Progenitor cell of endocrine pancreas (in vitro differentiated cells): ENCODE measurements at places on chromosomes 2 and 18.

DNA sequence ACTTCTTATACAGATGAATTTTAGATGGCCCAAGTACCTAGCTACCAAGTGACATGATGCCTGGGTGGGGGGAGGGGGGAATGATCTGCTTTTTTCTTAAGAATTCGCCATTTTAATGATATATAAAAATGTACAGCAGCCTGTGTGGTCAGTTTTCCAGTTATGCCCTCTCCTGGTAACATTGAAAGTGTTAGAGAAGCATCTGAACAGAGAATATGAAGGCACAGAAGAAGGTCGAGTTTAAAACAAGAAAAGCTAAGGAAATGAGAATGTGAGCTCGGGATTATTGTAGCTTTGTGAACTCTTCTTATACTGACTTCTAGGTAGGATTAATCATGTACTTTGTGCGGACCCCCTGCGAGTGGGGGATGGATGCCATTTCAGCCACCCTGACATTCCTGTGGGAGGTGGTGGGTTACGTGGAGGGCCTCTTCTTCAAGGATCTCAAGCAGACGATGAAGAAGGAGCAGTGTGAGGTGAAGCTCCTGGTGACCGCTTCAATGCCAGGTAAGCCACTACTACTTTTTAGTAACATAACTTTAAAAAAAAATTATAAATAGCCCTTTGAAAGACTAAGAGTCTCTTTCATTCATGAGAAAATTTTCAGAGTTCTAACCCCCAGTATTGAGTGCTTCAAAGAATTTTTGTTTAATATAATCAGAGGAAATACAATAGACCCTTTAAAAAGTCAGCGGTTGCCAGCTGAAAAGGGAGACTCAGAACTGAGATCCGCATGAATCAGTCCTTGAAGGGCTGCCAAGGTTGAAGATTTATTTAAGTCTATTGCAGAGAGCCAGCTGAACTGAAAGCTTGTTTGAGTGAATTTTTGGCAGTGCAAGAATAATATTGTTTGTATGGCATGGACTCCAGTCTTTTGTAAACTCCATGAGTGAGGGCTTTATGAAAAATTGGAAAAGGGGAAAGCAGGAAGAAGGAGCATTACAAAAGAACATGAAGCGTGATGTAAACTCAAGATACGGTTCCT, 68.6 kb upstream of the RPE start:
- no peak for DNase-seq

GRCh38 chr18:37395631-37396030, 170.0 kb downstream of the CELF4 start:
- DNase-seq = no peak

GRCh38 chr2:223501641-223502040, 100.5 kb downstream of the SCG2 start:
- no peak for DNase-seq

DNA sequence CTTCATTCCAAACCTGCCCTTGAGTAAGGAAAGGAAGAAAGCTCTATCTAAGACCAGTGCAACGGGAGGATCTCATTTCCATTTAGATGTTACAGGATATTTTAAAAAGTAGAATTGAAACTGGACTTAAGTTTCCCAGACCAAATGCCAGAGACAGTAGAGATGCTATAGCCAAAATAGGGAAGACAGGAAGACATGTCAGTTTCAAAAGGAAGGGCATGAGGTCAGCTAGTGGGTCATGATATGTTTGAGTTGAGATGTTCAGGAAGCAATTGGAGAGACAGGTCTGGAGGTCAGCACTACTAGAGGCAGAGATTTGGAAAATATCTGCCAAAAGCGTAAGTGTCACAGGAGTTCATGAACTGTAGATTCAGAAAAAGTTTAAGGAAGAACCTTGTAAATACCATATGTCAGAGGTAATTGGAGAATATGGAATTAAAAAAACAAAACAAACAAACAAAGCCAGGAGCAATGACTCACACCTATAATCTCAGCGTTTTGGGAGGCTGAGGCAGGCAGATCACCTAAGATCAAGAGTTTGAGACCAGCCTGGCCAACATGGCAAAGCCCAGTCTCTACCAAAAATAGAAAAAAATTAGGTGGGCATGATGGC, 50.8 kb downstream of the EPHA4 start:
- no peak for DNase-seq

DNA sequence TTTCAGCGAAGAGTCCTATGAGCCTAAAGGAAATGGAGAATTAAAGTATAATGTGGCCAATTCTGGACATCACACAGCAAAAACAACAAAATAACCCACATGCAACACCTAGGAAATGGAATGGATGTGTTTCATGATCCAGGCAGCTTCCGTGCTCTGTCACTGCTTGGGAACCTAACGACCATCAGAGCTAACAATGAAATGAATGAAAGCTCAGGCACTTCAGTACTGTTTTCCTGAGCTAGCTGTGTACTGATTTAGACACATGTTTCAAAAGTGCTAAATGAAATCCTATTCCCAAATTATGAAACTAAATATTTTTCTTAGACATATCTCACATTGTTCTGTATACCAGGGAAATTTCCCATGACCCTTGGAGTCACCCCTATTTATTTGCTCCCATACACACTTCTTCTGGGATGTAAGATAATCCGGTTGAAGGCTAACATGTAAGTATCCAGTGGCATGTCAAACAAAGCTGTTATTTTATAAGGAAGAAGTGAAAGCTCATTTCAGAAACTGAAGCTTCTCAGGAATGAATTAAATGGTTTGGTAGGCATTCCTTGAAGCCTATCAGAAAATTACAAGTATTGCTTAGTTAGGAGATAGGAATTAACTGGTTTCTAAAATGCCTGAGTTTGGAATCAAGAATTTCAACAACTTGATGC, 108.5 kb upstream of the RND3 start:
- no peak for DNase-seq

DNA sequence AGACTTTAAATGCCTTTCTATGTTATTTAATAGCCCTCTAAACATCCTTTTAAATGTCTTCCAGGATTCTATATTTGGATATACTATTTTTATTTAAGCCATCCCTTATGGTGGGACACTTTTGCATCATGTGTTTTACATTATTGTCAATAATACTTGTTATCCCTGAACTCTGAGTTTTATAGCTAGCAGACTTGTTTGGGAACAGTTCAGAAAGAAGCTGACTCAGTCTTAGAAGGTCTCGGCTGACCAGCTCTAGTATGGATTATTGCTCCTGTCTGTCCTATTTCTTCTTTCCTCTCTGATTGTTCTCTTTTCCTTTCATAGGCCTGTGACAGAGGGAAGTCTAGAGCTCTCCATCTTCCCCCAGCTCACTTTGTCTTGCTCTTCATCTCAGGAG, 77.3 kb upstream of the CXCR4 start:
- no peak for DNase-seq

GRCh38 chr18:42030586-42031182, 75.7 kb downstream of the PIK3C3 start:
- no peak for DNase-seq

DNA sequence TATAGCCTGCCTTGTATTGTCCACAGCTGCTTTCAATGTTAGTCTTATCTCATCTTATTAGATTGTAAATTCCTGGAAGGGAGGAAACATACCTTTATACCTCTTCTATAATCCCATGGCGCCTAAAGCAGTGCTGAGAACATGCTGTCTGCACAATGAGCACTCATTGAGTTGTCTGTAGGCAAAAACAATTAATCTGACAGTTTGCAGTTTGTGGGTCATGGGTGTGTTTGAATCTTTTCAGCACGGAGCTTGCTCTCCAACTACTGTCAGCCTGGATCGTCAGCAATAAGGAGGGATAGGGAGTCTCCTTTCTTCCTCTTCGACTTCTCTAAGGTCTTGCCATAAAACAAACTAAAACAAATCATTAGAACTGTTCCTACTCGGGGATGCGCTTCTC, 26.5 kb upstream of the GREB1L start:
- DNase-seq = no peak

- no peak for DNase-seq
Observed at GRCh38 chr2:233399306-233400225, 45.3 kb downstream of the DGKD start.

DNA sequence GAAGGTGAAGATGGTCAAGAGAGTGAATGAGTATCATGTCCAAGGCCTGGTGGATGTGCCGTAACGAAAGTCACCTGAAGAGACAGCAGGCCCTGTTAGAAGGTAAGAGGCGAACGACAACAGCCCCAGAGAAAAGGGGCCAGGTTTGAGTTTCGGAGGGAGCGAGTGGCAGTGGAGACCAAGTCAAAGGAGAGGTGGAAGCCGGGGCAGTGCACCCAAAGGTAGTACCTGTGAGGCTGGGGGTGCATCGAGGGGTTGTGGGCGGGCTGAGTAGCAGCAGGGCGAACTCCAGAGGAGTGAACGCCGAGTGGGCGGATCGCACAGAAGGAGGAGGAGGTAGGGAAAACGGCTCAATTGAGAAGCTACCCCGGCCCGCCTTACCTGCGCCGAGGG, 358 bp downstream of the USP37 start:
- DNase-seq = no peak

DNA sequence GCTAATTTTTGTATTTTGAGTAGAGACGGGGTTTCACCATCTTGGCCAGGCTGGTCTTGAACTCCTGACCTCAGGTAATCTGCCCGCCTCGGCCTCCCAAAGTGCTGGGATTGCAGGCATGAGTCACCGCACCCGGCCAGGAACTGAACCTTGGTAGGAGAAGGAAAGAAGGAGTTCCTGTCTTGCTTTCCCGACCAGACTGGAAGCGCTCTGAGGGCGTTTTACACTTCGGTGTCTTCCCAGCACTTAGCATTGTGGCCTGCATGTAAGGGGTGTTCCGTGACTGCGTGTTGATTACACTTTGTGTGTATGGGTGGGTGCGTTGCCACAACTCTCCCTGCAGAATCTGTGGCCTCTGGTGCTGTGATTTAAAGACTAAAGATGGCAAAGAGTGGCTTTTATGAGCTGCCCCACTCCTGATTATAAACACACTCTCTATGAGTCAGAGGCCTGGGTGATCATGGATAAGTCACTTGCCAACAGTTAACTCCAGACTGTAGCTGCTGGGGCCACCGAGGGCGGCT, 46.0 kb downstream of the ODC1 start:
- DNase-seq = no peak

DNA sequence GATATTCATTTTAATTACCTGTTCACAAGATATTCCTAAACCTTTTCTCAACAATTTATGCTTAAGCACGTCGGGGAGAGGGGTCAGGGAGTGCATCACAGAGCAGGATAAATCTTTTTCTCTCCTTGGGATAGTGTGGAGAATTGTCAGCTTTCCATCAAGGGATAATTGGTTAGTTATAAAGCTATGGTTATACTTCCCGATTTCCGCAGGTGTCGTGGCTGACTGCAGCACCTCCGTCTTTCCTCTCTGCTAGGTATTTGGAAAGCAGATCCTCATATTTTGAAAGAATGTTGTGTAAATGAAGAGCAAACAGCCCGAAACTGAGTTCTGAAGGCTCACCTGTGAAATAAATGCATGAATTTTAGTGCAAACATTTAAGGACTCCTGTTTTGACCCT, 778 bp downstream of the DYNC2LI1 start:
- DNase-seq = no peak

GRCh38 chr2:234102112-234102511, 51.6 kb downstream of the SPP2 start:
- DNase-seq = no peak

GRCh38 chr2:29281086-29281915, 166.1 kb downstream of the CLIP4 start:
- DNase-seq = no peak

DNA sequence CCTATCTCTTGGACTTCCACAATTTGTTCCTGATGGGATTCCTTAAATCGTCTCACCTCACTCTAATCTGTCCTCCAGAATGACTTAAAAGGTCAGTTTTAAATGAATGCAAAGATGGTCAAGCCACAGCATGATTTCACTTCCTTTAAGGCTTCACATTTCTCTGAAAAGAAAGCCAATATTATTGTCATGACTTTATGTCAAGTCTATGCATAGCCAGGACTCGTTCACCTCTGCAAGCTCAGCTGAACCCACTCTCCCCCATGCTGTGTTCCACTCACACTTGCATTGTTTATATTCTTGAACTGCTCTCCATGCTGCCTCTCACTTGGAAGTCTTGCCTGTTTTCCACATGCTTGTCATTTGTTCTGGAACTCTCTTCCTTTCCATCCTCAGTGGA, 298.4 kb upstream of the MMADHC start:
- no peak for DNase-seq

DNA sequence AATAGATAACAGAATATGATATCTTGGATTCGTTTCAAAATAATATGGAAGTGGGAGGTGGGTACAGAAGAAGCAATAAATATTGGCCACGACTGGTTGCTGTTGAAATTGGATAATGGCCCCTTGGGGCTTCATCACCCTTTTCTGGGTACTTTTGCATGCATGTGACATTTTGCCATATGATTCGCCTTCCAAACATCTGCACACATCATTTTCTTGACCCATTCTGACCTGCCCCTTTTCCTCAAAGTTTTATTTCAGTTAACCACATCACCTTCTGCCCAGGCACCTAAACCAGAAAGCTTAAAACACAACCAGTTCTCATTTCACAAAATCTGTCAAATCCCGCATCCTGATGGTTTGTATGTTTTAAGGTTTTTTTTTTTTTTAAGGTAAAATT, 116.7 kb upstream of the AGAP1 start:
- no peak for DNase-seq

- DNase-seq = no peak
Observed at GRCh38 chr18:55111271-55111670, 152.0 kb upstream of the CCDC68 start.

DNA sequence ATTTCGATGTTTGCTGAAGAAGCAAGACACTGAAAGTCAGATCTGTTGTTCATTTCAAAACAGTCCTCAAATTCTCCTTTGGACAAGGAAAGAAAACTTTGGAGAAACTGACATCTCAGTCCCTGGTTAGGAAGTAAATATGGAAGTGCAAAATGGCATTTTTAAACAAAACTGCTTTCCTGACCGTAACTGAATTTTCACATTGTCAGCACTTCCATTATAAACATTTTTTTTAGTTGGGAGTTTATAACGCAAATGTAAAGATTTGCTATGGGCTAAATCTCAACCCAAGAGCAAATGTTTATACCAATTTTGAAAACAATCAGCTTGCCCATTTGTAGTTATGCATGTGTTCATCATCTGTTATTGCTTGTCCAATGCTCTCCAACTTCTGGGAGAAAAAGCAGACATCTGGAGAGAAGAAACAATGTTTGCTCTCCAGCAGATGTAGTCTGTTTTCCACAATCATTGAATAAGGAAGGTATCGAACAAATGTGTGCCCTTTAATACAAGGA, 520.1 kb downstream of the ARHGAP15 start:
- DNase-seq = no peak

DNA sequence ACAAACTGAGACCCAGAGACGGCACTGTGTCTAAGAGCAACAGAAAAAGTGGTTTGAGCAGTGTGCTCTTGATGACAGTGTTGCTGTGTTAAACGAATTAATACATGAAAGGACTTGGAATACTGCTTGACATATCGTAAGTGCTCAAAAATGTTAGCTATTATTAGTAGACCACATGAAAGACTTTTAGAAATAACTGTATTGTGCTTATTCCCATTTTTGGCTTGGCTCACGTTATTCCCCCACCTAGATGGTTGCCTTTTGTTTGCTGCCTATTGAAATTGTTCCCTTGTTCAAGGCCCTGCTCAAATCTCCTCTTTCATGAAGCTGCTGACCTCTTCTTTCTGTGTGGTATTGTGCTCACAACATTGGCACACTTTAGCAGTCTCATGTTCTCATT, 27.8 kb upstream of the C2orf74 start:
- no peak for DNase-seq

GRCh38 chr18:32677578-32677977, 95.2 kb downstream of the KLHL14 start:
- DNase-seq = no peak

- no peak for DNase-seq
Observed at GRCh38 chr18:2881088-2881839, 34.5 kb downstream of the EMILIN2 start.

GRCh38 chr18:8556424-8556823, 52.8 kb upstream of the RAB12 start:
- no peak for DNase-seq

- DNase-seq = no peak
Observed at GRCh38 chr2:20071397-20072383, 20.3 kb upstream of the LAPTM4A start.
